ENCODE measurements at places on chromosomes 5 and 9. TPM values are rescaled to one million over a fixed set of nuclear protein-coding genes. Genes with fewer than 3 reads are reported as not detected.

The SLC36A2 gene
- not detected for total RNA-seq

DNA sequence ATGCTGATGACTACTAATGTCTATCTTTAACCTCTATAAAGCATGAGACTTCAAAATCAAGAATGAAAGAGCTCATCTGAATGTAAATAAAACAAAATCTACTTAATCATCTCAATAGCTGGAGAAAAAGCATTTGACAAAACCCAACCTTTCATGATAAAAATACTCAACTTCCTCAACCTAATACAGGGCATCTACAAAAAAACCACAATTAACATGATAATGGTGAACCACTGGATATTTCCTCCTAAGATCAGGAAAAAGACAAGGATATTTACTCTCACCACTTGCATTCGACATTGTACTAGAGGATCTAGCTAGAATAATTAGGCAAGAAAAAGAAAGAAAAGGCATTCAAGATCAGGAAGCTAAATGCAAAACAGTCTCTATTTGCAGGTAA is 49.3 kb downstream of the FAM169A start:
- no peak for DNase-seq

DNA sequence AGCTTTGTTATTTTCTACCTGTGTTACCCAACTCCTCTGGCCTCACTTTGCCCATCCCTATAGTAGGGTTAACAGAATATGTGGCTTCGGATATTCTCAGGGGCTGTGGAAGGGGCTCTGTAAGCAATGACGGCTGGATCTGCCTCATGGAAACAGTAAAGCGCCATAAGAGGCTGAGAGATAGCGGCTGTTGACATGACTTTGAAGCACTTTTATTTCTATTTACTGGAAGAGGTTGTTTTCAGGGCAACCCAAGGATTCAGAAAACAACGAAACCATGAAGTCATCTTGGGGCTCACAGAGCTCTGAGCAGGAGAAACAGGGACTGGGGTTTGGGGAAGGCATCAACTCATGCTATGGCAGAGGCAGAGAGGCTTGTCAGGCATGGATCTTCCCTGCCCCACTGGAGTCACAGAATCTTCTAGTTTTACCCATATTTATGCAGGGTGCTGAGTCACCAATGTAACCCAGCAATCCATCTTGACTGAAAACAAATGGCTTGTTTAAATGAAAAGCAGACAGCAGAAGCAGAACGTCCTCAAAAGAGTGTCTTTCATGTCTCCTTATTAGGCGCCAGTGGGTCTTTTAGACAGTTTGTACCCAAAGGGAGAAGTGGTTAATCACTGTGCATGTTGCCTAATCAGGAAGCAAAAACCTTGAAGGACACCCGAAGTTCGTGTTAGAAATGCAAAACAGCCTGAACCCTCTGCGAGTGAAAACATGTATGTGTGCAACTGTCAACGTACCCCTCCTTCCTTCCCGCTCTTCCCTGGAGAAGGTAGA is 113.0 kb downstream of the COL23A1 start:
- DNase-seq, result no peak

The OR1N1 gene
- not detected for total RNA-seq

GRCh38 chr5:94375801-94376200 is 242.6 kb downstream of the KIAA0825 start:
- DNase-seq, result no peak

- DNase-seq, result no peak
These were observed 244.5 kb downstream of the EFNA5 start for GRCh38 chr5:107426209-107426608.

The FAT2 gene
- 0.16 TPM for total RNA-seq

The SEMA6A gene
- total RNA-seq, result 406 TPM

DNA sequence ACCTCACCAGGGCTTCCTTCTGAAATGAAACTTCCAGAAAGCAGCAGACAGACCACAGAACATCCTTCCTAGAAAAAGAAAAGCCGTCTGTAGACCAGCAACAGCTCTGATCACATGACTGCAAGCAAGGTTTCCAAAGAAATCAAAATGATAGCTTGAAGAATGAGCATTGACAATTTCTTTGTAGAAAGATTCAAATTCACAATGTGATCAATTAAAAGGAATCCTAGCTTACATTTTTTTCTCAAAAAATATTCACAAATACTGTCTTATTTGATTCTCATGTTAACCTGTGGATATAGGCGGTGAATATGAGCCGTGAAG is 144.9 kb downstream of the MTX3 start:
- DNase-seq, result no peak

GRCh38 chr5:72224946-72225463 is 95.0 kb downstream of the MRPS27 start:
- no peak for DNase-seq

GRCh38 chr5:101024299-101024698 is 121.2 kb upstream of the ST8SIA4 start:
- no peak for DNase-seq

The ISL1 gene
- not detected for total RNA-seq

DNA sequence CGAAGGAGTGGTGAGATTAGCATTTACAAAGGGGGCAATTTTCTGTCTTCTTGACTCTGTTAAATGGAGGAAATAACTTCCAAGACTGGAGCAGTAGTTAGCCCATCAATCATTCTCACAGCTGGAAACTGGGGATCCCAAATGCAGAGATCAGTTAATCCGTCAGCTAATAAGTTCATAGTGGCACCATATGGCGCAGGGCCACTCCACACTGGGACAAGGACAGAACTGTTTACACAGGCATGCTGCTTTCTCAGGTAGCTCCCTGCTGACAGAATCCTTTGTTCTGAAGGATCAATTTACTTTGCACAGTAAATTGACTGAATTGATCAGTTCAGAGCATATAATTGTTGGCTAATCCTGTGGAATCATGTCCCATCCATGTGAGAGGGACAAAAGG is 395.7 kb downstream of the TMEM161B start:
- DNase-seq, result no peak

DNA sequence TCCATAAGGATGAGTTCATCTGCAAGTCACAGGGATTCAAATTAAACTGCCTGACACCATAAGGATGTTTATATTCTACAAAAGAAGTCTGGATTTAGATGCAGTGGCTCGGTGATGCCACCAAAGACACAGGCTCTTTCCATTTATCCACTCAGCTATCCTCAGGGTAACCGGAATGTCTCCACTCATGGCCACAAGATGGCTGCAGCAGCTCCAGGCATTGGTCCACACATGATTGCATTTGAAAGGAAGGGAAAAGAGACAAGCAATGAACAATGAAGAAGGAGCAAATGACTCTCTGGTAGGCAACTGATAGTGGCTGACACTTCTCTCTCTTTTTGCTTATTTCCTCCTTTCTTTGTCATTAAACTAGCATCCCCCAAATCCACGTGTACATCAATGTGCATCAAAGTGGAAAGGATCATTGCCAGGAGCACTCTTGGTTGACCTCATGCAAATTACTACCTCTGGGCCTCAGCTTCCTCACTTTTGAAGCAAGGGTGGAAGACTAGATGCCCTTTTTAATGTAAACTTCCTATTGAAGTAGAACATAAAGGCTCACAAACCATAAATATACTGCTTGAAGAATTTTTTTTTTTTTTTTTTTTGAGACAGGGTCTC is 7.2 kb upstream of the SNX30 start:
- no peak for DNase-seq

DNA sequence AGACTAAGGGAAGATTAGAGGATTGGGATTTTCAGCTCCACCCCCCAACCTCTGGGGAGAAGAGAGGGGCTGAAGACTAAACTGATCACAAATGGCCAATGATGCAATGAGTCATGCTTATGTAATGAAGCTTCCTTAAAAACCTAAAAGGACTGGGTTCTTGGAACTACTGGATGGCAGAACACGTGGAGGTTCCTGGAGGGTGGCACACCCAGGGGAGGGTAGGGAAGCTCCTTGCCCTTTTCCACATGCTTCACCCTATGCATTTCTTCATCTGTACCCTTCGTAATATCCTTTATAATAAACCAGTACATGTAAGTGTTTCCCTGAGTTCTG is 48.6 kb downstream of the ARHGEF28 start:
- no peak for DNase-seq

DNA sequence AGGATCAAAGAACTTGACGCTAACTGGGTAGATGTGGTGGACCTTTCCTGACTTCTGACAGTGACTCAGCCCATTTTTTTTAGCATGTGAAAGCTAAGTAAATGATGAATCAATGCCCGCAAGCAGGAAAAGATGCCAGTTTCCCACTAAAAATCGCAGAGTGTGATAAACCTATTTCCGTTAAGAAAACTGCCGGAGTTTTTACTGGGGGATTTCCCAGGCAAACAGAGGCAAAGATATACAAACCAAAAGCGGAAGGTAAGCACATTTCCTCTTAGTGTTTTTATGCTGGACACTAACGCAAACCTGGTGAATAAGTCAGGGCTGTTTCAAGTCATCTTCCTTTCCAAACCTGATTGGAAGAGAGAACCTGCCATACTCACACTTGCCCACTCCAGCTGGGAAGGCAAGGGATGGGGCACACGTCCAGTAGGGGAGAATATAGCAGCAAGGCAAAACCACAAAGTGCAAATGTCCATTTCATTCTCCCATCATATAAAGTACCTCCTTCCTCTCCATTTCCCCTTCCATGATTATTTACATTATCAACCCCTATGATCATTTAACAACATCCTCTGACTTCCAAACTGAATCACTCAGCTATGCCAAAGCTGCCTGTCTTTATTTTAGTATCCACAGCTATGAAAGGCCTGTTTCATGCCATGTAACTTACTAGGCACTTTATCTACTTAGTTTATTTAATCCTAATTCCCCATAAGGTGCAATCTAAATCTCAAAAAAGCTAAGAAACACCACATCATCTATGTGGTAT is 349.7 kb upstream of the RFX3 start:
- DNase-seq, result no peak

GRCh38 chr5:120446068-120446492 is 18.0 kb upstream of the PRR16 start:
- DNase-seq, result no peak

The DNAJB5 gene
- 28.6 TPM for total RNA-seq

Measured in WTC11 (cell line).